CMK (cell line): ENCODE measurements at places on chromosomes 11 and 22.

- DNase-seq = no peak
Observed at GRCh38 chr22:41264408-41264941, 21.5 kb downstream of the RANGAP1 start.

- no peak for DNase-seq
Observed at GRCh38 chr22:39545386-39546365, 13.1 kb upstream of the RPS19BP1 start.

GRCh38 chr11:61814958-61815789 is 1.6 kb downstream of the FADS1 start:
- peak; percentile 91 for DNase-seq

DNA sequence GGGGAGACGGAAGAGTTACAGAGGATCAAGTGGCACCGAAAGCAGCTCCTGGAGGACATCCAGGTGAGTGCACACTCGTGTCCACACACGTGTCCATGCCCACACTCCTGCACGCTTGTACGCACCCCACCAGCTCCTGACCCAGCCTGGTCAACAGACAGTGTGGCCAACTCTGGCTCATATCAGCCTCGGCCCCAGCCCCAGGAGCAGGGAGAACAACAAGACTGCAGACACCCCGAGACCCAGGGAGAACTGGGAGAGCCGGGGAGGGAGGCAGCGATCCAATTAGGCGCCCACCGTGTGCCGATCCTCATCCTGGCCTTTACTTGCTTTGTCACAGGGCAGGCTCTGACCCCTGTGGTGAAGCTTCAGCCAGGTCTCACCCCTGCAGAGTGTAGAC is 10.3 kb downstream of the CYTH4 start:
- no peak for DNase-seq

- peak; percentile 32 for DNase-seq
Observed at GRCh38 chr22:37824674-37825641, 1.8 kb downstream of the GALR3 start.

DNA sequence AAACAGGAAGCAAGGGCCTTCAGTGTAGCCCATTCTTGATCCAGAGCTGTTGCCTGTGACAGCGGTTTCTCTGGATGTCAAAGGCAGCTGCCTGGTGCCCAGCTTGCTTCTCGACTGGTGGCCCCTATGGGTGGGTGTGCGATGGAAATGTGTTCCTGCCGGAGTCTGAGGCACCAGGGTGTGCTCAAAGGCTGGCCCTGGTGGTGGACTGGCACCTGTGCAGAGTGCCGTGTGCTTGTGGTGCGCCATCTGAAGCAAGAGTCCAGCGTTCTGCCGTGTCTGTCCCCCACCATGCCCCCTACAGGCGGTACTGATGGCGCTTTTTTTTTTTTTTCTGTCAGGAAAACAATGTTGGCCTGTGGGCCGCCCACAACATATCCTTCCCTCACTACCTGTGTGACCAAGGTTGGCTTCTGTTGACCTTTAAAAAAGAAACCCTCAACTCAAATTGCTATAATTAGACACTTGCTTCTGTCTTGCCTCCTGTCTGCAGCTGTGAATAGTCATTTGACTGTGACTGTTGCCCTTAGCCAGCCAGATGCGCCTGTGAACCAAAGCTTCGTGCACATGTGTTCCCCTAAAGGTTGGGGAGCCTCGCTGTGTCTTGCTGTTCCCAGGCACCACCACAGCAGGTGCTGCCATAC is 4.7 kb upstream of the RANBP1 start:
- DNase-seq = peak; percentile 34

GRCh38 chr22:36185828-36186624 is 15.6 kb downstream of the APOL4 start:
- no peak for DNase-seq

- DNase-seq = no peak
Observed at GRCh38 chr11:130512662-130513061, 64.2 kb downstream of the ADAMTS15 start.

GRCh38 chr11:74033046-74033445 is 24.2 kb upstream of the UCP3 start:
- DNase-seq = no peak

- no peak for DNase-seq
Observed at GRCh38 chr11:115931548-115932083, 427.4 kb upstream of the CADM1 start.

DNA sequence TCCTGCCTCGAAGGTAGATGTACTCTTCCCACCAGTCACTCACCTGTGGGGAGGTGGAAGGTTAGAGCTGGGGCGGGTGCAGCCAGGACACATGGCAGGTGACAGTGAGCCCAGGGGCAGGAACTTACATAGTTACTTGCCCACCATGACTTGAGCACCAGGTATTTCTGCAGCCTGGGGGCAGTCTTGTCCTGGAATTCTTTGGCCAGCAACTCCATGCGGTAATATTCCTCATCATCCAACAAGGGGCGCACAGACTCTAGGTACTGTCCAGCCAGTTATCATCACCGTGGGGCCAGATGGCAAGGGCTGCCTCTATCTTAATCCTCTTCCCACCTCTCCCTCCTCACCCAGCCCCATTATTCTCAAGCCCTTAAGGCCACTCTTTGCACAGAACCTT is 2.2 kb downstream of the CPT1B start:
- no peak for DNase-seq

DNA sequence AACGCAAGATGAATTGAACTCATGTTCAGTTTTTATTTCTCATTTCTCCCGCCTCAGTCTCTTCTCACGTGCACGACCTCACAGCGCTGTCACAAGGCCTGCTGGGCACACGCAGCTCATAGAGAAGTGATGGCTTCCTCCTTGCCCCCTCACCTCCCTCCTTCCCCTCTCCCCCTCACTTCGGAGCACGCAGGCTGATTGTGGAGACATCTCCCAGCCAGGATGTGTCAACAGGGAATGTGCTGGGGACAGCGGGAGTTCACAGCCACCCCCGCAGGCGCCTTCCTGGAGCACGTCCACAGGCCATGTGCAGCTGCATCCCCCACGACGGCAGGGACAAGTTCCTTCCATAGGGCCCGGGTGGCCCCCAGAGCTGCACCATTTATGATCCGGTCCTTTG is 29.1 kb upstream of the KRTAP5-6 start:
- no peak for DNase-seq

GRCh38 chr11:88596786-88597185 is 259.2 kb upstream of the CTSC start:
- no peak for DNase-seq

- no peak for DNase-seq
Observed at GRCh38 chr11:134228625-134229024, 4.2 kb downstream of the VPS26B start.

GRCh38 chr11:27392278-27393114 is 29.5 kb upstream of the CCDC34 start:
- no peak for DNase-seq

GRCh38 chr11:11449327-11449726 is 96.3 kb upstream of the CSNK2A3 start:
- no peak for DNase-seq

DNA sequence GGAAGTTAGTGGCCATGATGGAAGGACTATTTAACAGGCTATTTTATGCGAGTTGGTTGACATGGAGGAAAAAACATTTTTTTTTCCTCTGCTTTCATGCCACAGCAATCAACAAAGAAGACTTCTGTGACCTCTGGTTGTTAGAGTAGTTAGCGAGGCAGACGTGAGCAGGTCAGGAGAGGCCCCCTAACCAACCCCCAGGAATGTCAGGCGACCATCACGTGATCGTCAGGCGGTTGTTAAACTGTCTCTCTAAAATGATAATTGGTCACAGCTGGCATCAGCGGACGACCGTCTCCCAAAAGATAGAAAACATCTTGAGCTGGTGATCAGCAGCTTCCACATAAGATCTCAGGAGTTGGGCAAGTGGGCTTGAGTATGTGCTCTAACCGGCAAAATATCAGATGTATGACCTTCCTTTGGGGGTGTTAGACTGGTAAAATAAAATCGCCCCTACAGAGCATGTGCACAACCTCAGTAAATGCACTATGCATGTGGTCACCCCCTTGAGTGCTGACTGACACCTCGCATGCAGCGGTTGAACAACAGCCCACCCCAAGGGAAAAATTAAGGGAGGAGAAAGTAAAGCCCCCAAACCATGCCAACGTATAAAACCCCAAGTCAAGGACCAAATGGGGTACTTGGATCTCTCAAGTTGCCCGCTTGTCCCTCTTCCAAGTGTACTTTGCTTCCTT is 20.9 kb upstream of the NARS2 start:
- no peak for DNase-seq

GRCh38 chr11:20250644-20251247 is 90.5 kb upstream of the DBX1 start:
- DNase-seq = no peak

- DNase-seq = no peak
Observed at GRCh38 chr11:67351275-67352005, 1.9 kb downstream of the POLD4 start.

DNA sequence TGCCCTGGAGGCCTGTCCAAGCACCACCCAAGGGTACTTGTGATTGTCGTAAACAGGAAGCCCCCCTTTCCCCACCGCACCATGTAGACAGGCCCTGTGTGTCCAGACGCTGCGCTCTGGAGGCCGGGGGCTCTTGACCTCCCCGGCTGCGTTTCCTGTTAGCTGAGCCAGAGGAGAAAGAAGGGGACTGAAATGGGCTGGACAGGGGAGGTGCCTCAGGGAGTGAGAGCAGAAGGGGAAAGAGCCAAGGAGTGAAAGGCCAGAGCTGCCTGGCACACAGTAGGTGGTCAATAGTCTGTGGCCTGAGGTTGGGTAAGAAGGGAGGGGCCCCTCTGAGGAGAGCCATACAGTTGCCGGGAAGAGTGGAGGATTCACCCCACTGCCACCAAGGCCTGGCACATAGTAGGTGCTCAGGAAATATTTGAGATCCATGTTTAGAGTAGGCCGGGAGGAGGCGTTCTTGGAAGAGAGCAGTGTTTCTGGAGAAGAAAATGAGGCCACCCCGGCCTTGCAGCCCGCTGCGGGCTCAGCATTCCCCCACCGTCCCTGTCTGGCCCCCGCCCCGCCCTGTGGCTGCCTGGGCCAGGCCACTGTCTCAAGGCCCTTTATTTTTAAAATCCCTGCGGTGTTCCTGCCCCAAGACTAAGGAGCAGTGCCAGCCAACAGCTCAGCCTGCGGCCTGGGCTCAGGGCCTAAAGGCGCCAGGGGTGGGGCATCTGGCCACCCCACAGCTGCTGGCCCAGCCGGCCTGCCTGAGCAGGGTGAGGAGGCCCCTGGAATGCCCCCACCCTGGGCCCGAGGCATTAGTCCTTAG is 13.6 kb upstream of the CDC42EP1 start:
- DNase-seq = no peak

GRCh38 chr22:43570531-43571165 is 158.8 kb downstream of the MPPED1 start:
- DNase-seq = no peak

GRCh38 chr11:497565-498296 is 9.3 kb downstream of the RNH1 start:
- no peak for DNase-seq

DNA sequence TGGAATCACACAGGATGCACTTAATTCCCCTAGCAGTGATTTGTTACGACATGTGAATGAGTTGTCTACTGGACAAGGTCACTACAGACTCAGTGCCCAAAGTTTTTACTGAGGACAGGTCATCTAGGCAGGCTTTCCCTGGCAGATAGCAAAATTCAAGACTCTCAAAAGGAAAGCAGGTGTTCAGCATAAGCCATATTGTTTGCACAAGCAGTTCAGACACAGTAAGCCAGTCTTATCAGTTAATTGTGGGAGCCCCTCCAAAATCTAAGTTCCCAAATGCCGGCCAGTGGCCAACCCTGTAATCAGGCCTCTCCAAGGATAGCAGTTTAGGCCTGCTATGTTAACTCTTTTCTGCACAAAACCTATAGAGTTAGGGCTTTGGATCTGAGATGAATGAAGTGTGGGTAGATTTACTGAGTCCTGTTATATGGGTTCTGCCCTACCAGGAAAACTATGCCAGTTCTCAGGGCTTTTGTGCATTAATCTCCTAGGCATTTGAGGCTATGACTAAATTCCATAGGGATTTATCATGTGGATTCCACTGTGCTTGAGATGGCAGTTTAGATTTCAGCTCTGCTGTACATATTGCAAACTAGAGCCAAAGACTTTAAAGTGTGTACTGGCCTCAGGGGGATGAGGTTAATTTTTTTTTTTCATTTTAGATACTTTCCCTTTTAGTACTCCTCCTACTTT is 4.8 kb upstream of the ARHGEF12 start:
- no peak for DNase-seq

DNA sequence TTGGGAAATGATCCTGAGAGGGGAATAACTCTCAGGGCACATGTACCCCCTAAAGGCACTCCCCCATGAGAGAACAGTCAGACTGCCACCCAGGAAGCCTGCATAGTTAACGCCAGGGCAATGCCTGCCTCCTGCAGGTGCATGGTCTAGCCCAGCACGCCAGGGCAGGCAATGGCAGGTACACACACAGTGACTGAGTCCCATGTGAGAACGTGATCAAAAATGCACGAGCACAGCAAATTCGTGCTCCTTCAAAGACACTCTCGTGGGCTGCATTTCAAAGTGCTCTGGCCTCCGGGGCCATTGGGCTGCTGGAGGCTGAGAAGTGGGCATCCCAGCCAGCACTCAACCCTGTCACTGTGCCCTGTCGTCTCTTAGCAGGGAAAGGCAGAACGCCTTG is 79.7 kb downstream of the SHANK2 start:
- no peak for DNase-seq

GRCh38 chr11:21931436-21932101 is 261.3 kb upstream of the ANO5 start:
- DNase-seq = no peak

GRCh38 chr11:15871904-15872626 is 484.3 kb downstream of the SOX6 start:
- DNase-seq = no peak

GRCh38 chr11:62921573-62922188 is 518 bp upstream of the CHRM1 start:
- no peak for DNase-seq

DNA sequence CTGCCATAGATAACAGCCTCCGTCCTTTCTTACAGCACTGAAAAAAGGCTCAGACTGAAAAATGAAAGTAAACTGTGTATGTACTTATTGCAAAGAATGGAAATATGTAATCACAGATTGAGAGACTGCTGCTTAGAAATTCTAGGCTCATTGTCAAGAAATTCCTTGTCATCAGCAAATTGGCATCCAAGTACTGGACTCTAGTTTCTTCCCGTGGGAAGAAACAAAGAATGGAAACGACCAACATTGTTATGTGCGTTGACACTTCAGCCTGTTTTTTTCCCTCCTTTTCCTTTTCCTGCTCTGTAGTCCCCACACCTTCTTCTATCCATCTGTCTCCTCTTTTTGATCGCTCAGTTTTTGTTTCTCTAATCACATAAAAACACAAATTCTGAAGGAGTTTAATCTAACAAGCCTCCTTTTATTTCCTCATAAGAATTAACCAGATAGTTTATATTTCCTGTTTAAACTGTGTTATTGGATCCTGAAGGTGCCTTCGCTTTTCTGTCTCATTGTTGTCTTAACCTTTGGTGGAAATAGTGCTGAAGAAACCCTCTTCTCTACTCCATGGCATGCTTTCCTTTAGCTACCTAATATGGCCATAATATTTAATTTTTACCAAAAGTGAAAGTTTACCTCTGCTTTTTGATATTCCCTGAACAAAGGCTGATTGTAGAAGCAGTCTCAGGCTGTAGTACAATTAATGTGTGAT is 20.0 kb upstream of the CASP12 start:
- DNase-seq = no peak
